Mesothelial cell of epicardium (in vitro differentiated cells): ENCODE measurements at places on chromosomes 12 and 14. TPM values are rescaled to one million over a fixed set of nuclear protein-coding genes. Genes with fewer than 3 reads are reported as not detected.
A peak's percentile ranks its signal among the peaks of the same experiment; 100 is the strongest.

Gene RASSF9
- 4.9 to 5.0 TPM (median 5.0 TPM) in 3 replicates for total RNA-seq

Gene PALS1
- total RNA-seq, result 36.5 to 43.0 TPM (median 39.7 TPM) in 3 replicates

Gene NRIP2
- total RNA-seq, result 0.14 TPM in 1 of 3 replicates, not detected in the others

Gene SMIM41
- 0.16 TPM in 1 of 3 replicates, not detected in the others for total RNA-seq

Gene ARID4A
- total RNA-seq, result 28.1 to 35.5 TPM (median 32.9 TPM) in 3 replicates

- no peak overlapping the region for H3K27ac ChIP-seq
- H3K4me3 ChIP-seq, result peak overlapping the region; percentile 68
- peaks cover 98% of the 10 kb centered on the region for H3K27me3 ChIP-seq
- peak; percentile 48 for DNase-seq
Observed at GRCh38 chr12:102958073-102958829, 777 bp downstream of the ASCL1 start.

GRCh38 chr12:91951571-91951970, 194.1 kb downstream of the BTG1 start:
- peaks cover 10% of the 10 kb centered on the region for H3K36me3 ChIP-seq
- no peak overlapping the region for H3K4me3 ChIP-seq
- DNase-seq, result no peak
- no peak overlapping the region for H3K27ac ChIP-seq
- H3K27me3 ChIP-seq, result no peaks in the 10 kb centered on the region

- peak overlapping the region; percentile 89 for H3K27ac ChIP-seq
- peaks cover 81% of the 10 kb centered on the region for H3K4me1 ChIP-seq
- H3K27me3 ChIP-seq, result no peaks in the 10 kb centered on the region
- no peaks in the 10 kb centered on the region for H3K36me3 ChIP-seq
- peak overlapping the region; percentile 16 for H3K4me3 ChIP-seq
Observed at GRCh38 chr14:68688872-68689371, 103.9 kb downstream of the ZFP36L1 start.

GRCh38 chr12:11684393-11684792, 34.9 kb downstream of the ETV6 start:
- peaks cover 2% of the 10 kb centered on the region for H3K36me3 ChIP-seq
- no peak overlapping the region for H3K27ac ChIP-seq
- no peak overlapping the region for H3K4me3 ChIP-seq
- peaks cover 22% of the 10 kb centered on the region for H3K4me1 ChIP-seq
- no peak for DNase-seq
- H3K27me3 ChIP-seq, result no peaks in the 10 kb centered on the region

DNA sequence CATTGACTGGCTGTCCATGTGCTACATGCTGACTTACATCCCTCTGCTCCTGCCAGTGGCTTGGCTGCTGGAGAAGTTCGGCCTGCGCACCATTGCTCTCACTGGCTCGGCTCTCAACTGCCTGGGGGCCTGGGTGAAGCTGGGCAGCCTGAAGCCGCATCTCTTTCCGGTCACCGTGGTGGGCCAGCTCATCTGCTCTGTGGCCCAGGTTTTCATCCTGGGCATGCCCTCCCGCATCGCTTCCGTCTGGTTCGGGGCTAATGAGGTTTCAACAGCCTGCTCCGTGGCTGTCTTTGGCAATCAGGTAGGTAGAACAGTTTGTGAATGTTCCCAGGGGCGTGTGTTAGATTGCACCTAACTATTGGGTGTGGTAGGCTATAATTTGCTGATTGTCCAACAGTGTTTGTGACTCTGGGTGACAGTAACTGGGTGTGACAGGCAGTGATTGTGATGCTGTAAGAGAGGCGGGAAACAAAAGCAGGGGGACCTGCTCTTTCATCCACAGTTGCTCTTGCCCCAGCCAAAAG, 981 bp downstream of the FLVCR2 start:
- peaks cover 19% of the 10 kb centered on the region for H3K4me1 ChIP-seq
- no peaks in the 10 kb centered on the region for H3K36me3 ChIP-seq
- no peak for DNase-seq

GRCh38 chr12:52713960-52714886, 10.9 kb upstream of the KRT77 start:
- H3K27me3 ChIP-seq, result peaks cover 72% of the 10 kb centered on the region
- H3K27ac ChIP-seq, result no peak overlapping the region
- peak overlapping the region; percentile 51 for H3K4me3 ChIP-seq
- no peaks in the 10 kb centered on the region for H3K36me3 ChIP-seq
- H3K4me1 ChIP-seq, result peaks cover 3% of the 10 kb centered on the region

DNA sequence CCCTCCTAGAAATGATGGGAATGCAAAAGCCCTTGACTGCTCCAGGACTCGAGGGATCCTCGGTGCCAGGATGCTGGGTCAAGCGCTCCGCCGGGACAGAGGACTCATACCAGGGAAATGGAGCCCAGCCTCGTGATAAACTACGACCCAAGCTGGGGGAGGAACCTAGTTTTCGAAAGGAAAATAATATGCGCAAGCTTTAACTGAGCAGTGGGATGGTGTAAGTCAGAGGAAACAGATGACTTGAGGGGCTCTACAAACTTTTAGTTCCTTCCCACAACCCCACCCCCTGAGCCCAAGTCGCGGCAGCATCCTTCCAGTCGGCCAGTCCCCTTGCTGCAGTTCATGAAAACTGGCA, 654 bp upstream of the SUPT16H start:
- H3K27me3 ChIP-seq, result no peaks in the 10 kb centered on the region
- no peak for DNase-seq
- H3K4me1 ChIP-seq, result peaks cover 27% of the 10 kb centered on the region

DNA sequence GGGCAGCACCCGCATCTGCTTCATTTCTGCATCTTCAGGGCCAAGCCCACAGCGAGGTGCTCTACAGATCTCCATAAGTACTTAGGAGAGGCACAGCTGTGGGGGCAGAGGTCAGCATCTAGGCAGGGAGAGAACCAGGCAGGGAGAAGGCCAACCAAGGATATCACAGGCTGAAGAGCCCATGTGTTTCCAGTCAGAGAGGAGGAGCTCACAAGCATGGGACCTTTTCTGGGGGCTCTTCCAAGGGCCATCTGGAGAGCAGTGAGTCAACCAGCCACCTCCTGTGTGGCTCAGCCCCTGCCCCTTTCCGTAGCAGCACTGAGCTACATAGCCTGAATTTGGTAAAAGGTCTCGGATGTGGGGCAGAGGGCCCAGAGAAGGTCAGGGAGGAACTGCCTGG, 78.5 kb downstream of the ARL6IP4 start:
- H3K4me1 ChIP-seq, result no peaks in the 10 kb centered on the region
- no peak overlapping the region for H3K4me3 ChIP-seq
- H3K27me3 ChIP-seq, result no peaks in the 10 kb centered on the region
- no peak overlapping the region for H3K27ac ChIP-seq
- no peaks in the 10 kb centered on the region for H3K36me3 ChIP-seq

DNA sequence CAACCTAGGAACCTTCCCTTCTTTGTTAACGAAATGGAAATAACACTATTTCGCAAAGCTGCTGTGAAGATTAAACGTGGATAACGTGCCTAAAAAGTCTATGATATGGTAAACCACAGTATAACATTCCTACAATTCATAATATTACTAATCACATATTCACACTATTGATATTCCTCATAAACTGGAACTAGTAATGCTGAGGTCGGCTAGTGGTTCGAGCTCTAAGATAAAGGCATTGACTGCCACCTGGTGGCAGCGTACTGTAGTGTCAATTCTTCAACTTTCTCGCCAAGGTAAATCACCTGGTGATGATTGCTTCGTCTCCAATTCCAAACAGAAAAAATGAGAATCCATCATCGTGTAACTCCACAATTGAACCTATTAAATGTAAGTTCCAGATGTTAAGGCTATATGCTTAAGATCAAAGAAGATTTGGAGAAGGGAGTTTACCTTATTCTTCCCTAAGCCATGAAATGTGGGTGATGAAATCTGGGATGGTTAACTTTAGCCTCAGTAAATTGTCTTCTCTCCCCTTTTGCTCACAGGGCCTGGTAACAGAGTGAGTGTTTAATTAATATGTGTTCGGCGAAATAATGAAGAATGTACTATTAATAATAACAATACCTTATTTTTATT, 197.5 kb upstream of the TMEM132C start:
- no peaks in the 10 kb centered on the region for H3K36me3 ChIP-seq
- H3K4me1 ChIP-seq, result no peaks in the 10 kb centered on the region
- no peak overlapping the region for H3K27ac ChIP-seq
- H3K27me3 ChIP-seq, result peaks cover 8% of the 10 kb centered on the region
- DNase-seq, result peak; percentile 56

DNA sequence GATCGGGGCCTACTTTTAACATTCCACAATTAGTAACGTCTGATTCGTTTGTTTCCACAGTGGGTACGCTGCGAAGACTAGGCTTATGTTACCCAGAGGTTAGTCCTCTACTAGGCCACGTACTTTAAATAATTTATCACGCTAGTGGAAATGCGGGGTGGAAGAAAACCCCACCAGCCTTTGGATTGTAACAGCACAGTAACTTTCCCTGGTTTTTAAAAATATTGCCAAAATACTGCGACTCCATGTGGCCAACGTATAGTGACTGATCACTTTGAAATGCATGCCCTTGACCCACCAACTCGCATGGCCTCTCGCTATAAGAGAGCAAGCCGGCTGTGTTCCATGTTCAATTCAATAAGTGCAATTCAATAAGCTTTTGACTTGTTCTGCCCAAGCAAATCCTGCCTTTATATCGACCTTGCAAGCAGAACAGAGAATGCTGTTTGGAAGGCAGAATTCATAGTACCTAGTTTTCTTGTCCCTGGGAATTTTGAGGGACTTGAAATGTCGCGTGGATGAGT, 882 bp upstream of the GTF2A1 start:
- H3K27me3 ChIP-seq, result no peaks in the 10 kb centered on the region
- no peak for DNase-seq
- H3K36me3 ChIP-seq, result no peaks in the 10 kb centered on the region
- peak overlapping the region; percentile 98 for H3K27ac ChIP-seq

DNA sequence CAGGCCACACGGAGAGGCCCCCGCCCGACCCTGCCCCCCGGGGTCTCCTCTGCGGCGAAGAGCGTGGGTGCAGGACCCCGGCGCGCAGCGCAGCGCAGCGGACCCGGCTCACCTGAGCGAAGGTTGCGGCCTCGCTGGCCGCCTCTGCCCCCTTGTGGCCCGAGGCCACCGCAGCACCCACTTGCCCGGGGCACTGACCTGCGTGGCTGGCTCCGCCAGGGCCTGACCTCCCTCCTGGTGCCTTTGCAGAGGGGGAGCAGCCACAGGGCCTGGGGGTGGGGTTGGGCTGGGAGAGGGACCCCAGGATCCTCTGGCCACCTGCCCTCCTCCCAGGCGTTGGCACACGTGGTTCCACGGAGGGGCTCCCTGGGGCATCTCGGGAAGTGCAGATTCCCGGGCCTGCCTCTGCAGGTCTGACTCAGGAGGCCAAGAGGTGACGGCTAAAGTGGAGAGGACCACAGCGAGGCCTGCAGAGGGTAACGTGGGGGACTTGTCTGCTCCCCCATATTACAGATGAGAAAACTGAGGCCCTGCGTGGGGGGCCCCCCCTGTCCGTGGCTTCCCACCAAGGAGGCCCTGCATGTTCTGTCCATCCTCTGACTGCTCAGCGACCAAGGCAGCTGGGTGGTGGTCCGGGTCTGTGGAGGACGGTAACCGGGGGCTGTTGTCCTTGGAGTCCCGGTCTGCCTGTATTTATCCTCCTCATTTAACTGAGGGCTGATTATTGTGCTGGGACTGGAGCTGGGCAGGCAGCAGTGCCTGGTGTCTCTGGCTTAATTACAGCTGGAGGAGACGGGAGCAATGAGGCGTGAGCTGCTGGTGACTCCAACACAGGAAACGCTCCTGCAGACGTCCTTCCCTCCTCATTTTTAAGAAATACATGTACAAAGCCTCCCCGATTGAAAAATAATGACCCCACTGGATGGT, 67.9 kb upstream of the BEGAIN start:
- no peak for DNase-seq
- H3K27ac ChIP-seq, result peak overlapping the region; percentile 21
- no peaks in the 10 kb centered on the region for H3K36me3 ChIP-seq

- H3K36me3 ChIP-seq, result no peaks in the 10 kb centered on the region
- peak overlapping the region; percentile 65 for H3K4me3 ChIP-seq
- H3K4me1 ChIP-seq, result peaks cover 32% of the 10 kb centered on the region
- peaks cover 87% of the 10 kb centered on the region for H3K27me3 ChIP-seq
Observed at GRCh38 chr14:38208618-38209562, 1.2 kb downstream of the SSTR1 start.

- H3K27ac ChIP-seq, result peak overlapping the region; percentile 91
- peaks cover 62% of the 10 kb centered on the region for H3K36me3 ChIP-seq
- no peak for DNase-seq
- H3K4me1 ChIP-seq, result peaks cover 61% of the 10 kb centered on the region
Observed at GRCh38 chr12:115023279-115024265, 339.6 kb upstream of the TBX3 start.

DNA sequence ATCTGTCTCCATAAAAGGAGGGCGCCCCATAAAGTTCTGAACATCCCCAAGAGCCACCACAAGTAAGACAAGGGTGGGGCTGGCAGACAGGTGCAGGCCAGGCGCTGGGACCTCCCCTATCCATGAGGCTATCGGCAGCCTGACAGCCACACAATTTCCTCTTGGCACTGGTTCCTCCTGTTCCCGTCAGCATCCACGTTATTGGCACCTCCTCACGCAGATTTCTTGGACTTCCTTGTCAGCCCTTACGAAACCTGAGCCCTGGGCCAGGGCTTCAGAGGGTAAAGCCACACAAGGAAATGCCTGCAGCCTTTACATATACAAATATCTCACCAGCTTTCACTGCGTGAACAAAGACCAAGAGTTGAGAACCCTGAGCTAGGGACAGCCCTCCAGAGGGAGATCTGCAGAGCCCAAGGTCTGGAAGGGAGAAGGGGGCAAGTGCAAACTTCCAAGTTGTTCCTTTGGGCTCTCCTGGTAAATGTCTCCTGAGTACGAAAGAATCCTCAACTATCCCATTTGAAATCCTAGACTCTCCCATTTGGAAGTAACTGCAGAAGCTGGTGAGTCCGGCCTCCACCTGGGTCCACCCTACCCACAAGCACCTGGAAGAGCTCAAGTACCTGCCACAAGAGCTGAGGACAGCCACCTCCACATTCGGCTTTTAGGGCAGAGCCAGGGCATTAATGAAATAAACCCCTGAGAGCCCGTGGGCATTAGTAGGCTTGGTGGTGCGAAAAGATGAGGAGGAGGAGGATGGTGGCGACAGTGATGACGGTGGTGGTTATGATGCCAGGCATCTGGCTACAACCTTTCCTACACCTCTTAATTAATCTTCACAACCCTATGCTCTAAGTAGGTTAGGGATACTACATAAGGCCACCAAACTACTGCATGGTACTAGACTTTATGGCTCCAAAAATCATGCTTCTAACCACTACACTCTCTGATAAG, 5.5 kb upstream of the TC2N start:
- DNase-seq, result no peak
- no peak overlapping the region for H3K4me3 ChIP-seq
- peaks cover 6% of the 10 kb centered on the region for H3K36me3 ChIP-seq
- H3K27me3 ChIP-seq, result no peaks in the 10 kb centered on the region
- no peaks in the 10 kb centered on the region for H3K4me1 ChIP-seq
- H3K27ac ChIP-seq, result no peak overlapping the region

- H3K27ac ChIP-seq, result no peak overlapping the region
- peaks cover 16% of the 10 kb centered on the region for H3K36me3 ChIP-seq
- H3K4me1 ChIP-seq, result peaks cover 10% of the 10 kb centered on the region
- H3K4me3 ChIP-seq, result no peak overlapping the region
- no peaks in the 10 kb centered on the region for H3K27me3 ChIP-seq
Observed at GRCh38 chr14:61140872-61141271, 140.3 kb downstream of the TMEM30B start.

- H3K36me3 ChIP-seq, result no peaks in the 10 kb centered on the region
- peaks cover 9% of the 10 kb centered on the region for H3K4me1 ChIP-seq
- H3K4me3 ChIP-seq, result no peak overlapping the region
- no peak overlapping the region for H3K27ac ChIP-seq
- no peaks in the 10 kb centered on the region for H3K27me3 ChIP-seq
- no peak for DNase-seq
Observed at GRCh38 chr14:47328376-47328775, 347.0 kb downstream of the MDGA2 start.
